ENCODE measurements at places on chromosomes 7 and 10. TPM values are rescaled to one million over a fixed set of nuclear protein-coding genes. Genes with fewer than 3 reads are reported as not detected.

DNA sequence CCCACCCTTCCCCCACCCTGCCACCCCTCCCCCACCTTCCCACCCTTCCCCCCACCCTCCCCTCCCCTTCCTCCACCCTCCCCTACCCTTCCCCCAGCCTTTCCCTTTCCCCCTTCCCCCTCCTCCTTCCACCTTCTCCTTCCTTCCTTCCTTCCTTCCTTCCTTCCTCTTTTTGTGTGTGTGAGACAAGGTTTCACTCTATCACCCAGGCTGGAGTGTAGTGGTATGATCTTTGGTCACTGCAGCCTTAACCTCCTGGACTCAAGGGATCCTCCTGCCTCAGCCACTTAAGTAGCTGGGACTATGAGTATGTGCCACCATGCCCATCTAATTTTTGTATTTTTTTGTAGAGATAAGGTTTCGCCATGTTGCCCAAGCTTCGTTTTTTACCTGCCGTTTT, 35.2 kb downstream of the CYP17A1 start:
- H3K27ac ChIP-seq, result no peak overlapping the region
- no peaks in the 10 kb centered on the region for H3K27me3 ChIP-seq
- H3K4me1 ChIP-seq, result peaks cover 30% of the 10 kb centered on the region
- DNase-seq, result no peak

DNA sequence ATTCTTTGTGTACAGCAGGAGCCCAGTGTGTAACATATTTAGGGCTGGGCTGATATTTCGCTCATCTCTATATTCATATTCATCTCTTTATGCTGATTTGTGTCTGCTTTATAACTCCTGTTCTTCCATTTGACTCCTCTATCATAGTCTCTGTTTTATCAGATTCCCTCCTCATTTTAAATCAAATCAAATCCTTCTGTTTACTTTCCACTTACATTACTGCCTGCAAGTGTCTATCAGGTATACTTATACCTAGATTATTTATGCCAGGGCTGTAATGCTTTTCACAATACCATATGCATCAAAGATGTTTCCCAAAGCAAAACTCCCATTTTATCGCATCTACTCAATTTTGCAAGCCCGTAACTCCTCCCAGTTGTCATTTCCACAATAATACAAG, 990.7 kb downstream of the SORCS1 start:
- no peak for DNase-seq
- no peaks in the 10 kb centered on the region for H3K27me3 ChIP-seq
- no peak overlapping the region for H3K4me3 ChIP-seq
- H3K4me1 ChIP-seq, result no peaks in the 10 kb centered on the region

The OR2A42 gene
- not detected for total RNA-seq

The SUN3 gene
- not detected for total RNA-seq

- H3K27ac ChIP-seq, result no peak overlapping the region
- no peak overlapping the region for H3K4me3 ChIP-seq
- no peaks in the 10 kb centered on the region for H3K4me1 ChIP-seq
- DNase-seq, result no peak
- H3K36me3 ChIP-seq, result no peaks in the 10 kb centered on the region
These were observed 368.2 kb upstream of the NPVF start for GRCh38 chr7:25596443-25596842.

The CYP26C1 gene
- 0.02 TPM for total RNA-seq

Data from HepG2 (cell line).